ENCODE measurements at places on chromosomes 13 and 19.

- peak; percentile 77 for DNase-seq
Observed at GRCh38 chr19:35903550-35904179, 1.3 kb downstream of the HCST start.

- no peak for DNase-seq
Observed at GRCh38 chr13:29849071-29849631, 1.3 kb downstream of the UBL3 start.

DNA sequence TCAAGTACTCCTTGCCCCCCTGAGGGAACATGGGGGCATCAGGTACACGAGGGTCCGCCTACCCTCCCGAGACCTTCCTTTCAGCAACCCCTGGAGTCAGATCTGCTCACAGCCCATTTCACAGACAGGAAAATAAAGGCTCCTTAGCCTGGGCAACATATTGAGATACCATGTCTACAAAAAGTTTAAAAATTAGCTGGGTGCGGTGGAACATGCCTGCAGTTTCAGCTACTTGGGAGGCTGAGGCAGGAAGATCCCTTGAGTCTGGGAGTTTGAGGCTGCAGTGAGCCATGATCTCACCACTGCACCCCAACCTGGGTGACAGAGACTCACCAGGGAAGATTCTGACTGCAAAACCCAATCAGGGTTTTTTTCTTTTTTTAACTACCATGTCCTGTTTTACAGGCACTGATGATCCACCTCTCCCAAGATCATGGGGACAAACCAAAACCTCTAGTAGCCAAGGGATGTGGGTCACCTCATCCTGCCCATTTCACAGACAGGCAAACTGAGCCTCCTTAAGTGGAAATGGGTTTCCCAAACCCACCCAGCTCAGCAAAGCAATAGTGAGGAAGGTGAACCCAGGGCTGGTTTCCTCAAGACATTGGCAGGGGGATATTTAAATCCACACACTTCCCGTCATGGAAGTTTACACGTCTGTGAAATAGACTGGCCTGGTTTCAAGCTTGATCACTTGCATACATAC is 6.4 kb upstream of the CDKN2D start:
- no peak for DNase-seq

DNA sequence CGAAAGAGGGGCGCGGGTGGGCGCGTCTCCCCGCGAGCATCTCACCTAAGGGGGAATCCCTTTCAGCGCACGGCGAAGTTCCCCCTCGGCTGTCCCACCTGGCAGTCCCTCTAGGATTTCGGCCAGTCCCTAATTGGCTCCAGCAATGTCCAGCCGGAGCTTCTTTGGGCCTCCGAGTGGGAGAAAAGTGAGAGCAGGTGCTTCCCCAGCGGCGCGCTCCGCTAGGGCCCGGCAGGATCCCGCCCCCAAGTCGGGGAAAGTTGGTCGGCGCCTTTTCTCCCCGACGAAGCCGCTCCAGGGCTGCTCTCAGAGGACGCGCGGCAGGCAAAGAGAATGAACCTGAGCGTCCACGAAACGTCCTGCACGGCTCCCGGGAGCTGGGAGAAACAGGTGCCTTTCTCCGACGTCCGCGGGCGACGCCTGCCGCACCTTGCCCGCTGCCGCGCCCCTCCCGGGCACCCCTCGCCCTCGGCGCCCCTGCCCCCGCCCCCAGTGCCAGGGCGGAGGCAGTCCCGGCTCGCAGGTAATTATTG is 366 bp upstream of the KL start:
- no peak for DNase-seq

GRCh38 chr13:39350461-39350881 is 252.5 kb downstream of the LHFPL6 start:
- no peak for DNase-seq

DNA sequence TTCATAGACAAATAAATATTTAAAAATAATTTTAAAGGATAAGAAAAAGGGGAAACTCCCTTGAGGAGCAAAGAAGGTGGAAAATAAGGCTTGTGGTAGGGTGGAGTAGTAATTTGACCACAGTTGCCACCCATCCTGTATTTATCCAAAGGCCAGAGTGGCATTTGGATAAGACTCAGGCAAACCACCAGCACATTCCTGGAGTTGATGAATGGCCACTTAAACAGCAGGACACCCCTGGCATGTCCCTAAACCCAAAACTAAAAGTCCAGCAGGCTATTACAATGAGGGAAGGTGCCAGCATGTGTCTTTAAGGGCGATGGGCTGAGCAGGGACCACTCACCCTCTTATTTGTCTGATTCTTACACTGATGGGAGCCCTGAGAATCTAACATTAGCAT is 9.8 kb upstream of the FRY start:
- no peak for DNase-seq

DNA sequence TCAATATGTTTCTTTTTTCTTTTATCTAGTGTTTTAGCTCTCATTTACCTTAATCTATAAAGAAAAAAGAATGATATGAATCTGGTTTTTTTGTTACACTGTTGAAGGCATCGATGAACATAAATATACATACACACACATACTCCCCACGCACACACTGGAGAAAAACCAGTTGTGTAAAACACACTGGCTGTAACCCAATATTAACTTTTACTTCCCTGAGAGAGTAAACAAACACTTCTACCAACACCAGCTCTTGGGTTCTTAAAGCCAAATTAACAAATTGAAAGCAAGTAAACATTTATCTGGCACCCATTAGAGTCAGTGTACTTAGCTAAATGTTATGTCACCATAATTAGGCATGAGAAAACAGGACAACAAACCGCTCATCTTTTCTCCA is 145.7 kb downstream of the ABCC4 start:
- no peak for DNase-seq
